Mammary epithelial cell (primary cell): ENCODE measurements at places on chromosomes 3 and 15.
A peak's percentile ranks its signal among the peaks of the same experiment; 100 is the strongest.

DNA sequence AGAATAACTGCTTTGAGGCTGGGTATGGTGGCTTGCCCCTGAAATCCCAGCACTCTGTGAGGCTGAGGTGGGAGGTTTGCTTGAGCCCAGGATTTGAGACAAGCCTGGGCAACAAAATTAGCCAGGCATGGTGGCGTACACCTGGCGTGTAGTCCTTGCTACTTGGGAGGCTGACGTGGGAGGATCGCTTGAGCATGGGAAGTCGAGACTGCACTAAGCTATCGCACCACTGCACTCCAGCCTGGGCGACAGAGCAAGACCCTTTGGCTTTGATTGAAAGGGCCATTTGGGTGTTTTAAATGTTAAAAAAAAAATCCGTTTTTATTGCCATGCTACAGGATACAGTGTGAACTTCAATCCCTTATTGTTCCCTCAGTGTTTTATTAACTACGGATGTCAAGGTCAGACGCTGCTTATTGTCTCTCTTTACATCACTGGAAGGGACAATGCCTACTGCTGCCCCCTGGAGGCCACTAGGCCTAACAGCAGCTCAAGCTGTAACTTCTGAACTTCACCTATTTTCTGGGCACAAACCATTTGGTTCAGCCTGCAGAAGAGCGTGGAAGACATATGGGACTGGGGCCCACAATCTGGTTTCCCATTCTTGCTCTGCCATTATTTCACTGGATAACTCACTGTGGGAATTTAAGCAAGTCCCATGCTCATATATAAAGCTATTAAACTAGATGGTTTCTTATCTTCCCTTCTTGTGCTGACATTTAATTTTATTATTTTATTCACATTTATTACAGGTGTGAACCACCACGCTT, 15.3 kb upstream of the IREB2 start:
- DNase-seq, result peak; percentile 29

DNA sequence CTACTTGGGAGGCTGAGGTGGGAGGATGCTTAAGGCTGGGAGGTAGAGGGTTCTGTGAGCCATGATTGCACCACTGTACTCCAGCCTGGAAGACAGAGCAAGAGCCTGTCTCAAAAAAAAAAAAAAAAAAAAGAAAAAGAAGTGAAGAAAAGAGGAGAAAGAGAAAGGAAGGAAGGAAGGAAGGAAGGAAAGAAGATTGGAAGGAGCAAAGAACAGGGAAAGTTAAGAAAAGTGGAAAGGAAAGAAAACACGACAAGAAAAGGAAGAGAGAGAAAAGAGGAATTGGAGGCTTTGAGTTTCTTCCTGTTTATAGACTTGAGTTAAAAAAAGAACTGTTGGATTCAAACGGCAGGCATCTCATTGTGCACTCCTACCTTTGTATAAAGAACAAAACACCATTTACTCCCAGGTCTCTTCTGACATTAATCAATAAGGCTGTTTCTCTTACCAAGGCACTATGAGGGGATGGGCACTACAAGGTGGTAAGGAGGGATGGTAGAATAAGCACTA, 73.5 kb downstream of the EDEM1 start:
- DNase-seq, result no peak

DNA sequence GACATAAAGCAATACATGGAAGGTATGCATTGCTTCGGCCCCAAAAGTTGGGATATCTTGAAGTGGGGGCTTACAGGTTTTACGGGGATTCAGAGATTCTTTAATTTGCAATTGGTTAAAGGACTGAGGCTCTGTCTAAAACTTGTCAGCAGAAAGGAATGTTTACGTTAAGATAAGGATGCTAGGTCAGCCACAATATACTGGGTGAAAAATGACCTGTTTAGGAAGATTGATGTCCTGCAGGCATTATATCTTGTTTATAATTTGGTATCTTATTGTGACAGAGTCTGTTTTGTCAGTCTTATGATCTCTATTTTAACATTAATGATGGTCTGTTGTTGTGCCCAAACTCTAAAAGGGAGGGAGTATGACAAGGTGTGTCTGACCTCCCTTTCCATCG, 15.3 kb upstream of the CCNDBP1 start:
- DNase-seq, result no peak

DNA sequence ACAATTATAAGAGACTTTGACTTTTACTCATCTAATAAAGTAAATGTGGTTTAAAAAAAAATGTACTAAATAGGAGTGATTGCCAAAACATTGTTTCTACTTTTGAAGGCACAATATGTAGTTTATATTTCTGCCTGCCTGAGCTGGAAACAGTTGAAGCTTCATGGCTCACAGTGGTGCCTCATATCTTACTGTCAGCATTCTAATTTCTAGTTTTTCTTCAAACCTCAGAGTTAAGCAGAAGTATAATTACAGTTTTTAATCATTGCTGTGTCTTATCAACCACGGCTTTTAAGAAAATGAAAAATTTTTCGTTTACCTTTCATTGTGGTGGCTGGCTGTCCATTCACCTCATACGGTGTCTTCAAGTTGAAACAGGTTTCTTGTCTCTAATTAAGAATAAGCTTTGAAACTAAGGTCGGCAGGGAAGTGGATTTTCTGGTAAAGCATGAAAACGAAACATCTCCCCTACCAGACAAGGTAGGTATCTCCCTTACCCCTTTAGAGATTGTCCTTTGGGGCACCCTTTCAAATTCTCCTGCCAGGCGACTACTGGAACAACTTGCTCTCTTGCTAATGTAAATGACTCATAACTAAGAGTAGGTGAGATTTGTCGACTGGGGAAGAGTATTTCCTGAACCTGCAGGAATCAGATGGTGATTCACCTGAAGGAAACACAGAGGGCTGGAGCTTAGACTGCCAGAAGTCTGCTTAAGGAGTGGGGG, at the start of gene GPR87:
Gene GPR87, minus strand, starts transcription at position 554 of the 725 bp plus-strand sequence. CDS start 16,720 bp downstream, outside the sequence.
- peak; percentile 95 for DNase-seq

DNA sequence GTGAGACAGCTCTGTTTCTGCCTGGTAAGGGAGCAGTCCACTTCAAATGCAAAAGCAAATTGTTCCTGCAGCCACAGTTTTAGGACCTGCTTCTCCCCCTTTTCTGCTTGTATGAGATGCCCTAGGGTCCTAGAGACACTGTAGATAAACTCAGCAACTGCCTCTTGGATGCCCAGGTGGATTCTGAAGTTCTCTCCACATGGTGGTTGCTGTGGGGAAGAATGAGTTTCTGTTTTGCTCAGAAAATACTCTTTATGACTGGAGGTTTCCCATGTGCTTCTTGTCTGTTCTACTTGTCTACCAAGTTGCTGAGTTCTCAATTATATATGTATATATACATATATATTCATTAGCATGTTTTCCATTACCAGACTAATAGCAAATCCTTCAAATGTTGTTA, 5.6 kb upstream of the ZNF80 start:
- no peak for DNase-seq

DNA sequence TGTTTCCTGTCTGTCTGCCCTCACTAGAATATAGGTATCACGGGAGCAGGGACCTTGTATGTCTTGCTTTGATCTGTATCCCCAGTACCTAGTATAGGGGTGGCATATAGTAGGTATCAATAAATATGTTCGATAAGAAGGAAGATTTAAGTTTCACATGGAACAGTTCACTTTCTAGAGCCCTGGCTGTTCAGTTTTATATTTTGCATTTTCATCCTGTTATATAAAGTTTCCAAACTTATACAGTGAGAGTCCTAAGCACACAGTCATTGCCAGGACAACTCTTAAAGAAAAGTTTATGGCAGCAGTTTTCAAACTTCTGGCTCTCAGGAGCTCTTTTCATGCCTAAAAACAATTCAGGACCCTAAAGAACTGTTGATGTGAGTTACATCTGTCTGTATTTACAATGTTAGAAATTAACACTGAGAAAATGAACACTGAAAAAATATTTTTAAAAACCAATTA, 13.4 kb downstream of the ITPR1 start:
- DNase-seq, result no peak

- peak; percentile 90 for DNase-seq
These were observed 3.6 kb downstream of the TAGLN3 start for GRCh38 chr3:112002096-112002971.

DNA sequence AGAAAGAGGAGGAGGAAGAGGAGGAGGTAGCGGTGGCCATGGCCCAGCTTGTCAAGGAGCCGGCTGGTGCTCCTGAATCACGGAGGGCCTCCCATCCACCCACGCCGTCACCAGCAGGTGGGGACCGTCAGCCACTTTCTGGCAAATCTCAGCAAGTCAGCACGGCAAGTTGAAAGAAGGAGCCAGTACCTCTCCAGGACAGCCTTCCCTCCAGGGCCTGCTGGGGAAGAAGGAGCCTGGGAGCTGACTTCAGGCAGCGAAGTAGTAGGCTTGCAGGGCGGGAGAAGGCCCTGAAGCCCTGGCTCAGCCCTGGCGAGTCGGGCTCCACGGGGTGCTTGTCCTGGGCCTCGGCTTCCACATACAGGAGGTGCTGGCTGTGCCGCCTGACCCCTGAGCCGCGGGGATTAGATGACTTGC, 99.2 kb upstream of the TRPM1 start:
- peak; percentile 36 for DNase-seq

DNA sequence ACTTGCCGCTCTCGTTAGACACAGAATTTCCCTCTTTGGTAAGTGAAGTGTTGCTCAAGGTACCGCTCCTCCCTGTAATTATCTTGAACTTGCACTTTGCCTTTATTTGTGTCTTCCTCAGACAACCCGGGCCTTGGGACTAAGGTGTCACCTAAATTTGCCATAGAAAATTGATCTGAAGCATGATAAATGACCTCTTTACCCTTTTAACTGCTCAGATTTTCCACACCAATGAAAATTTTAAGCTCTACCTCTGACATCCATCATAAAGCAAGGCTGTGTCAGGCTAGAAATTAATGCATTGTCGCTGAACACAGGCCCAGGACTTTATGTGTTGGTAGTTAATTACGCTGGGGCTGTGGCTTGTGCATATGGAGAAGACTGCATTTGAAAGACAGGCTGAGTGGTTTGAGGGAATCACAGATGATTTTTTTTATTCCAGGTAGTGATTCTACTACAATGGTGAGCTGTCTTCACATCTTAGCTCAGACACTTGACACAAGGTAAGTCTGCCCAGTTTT, 199.6 kb upstream of the CHRM5 start:
- no peak for DNase-seq

GRCh38 chr3:11204697-11205348, 50.5 kb downstream of the HRH1 start:
- no peak for DNase-seq

DNA sequence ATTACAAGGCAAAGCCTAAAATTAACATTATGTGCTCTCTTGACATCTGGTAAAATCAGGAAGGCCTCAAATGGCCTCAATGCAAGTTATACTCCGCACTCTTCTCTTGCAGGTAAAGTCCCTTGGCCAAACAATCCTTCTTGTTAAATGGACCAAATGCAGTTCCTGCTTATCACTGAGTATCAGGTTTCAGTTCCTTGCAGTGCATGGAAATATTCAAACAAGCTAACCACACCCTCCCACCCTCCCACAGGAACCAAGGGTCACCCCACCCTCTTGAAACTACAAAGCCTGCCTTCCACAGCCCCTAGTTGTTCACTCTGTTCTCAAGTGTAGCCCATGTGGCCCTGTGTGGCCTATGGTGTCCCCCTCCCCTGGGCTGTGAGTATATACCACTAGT, 171.9 kb upstream of the CADPS start:
- no peak for DNase-seq

DNA sequence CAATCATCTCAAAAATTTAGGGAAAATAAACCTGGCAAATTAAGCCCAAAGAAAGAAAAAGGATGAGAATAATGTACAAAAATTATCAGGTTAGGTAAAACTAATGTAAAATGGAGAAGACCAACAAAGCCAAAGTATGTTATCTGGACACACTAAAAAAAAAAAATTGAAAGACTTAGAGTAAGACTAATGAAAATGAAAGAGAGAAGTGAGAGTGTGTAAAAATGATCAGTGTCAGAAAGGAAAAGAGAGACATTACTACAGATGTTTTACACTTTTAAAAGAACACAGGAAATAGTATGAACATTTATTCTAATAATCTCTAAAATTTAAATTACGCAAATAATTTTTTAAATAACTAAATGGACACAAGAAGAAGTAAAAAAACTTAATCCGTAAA, 573.3 kb upstream of the NR2F2 start:
- DNase-seq, result no peak

DNA sequence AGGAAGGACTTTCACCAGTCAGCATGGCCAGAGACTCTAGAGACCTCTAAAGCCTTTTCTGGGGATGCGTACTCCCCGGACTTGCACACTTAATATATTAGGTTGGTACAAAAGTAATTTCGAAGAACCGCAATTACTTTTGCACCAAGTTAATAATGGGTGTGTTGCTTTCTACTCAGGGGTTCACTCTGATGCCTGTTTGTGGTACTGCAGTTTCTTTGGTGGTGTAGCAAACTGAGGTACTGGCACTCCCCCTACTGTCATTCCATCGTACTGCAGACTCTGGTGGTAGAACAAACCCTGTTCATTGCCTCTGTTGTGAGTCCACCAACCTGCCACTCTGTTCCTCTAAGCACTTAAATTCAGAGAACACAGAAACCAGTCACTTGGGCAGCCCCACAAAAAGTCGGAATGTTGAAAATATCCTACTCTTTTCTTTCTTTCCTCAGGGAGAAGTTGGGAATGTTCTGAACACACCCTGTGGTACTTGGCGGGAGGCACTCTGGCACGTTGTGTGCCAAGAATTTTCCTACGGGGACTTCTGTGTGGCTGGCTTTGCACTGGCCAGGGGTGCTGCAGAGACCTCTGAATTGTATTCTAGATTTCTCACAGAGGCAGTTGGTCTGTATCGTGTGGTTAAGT, 46.3 kb downstream of the GABRG3 start:
- peak; percentile 16 for DNase-seq

GRCh38 chr3:27345045-27345444, 24.1 kb downstream of the NEK10 start:
- DNase-seq, result no peak

DNA sequence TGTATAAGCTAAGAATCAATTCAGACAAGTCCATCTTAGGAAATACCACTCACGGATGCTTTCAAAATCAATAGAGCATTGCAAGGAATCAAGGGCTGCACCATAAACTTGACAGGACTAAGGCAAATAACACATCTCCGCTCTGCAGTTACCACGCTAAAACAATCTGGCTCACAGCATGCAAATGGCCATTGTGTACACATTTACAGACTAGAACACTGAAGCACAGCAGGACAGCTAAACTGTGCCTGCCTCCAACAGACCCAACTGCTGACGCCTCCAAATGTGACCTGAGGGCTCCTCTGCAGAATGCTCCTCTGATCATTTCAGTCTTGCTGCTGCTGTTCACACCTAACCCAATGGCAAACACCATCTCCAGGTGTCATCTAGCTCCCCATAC, 104.3 kb downstream of the MEX3B start:
- DNase-seq, result no peak
